Stimulated activated CD8-positive, alpha-beta memory T cell treated with anti-CD3 and anti-CD28 coated beads, Interleukin-4, amount 100 ng/mL, for 1 hour (primary cell): ENCODE measurements at places on chromosomes 13 and 19.

GRCh38 chr19:44856421-44857083 is 10.5 kb downstream of the NECTIN2 start:
- DNase-seq: no peak

- no peak for DNase-seq
Measured at GRCh38 chr13:98254513-98254912, 77.4 kb upstream of the RNF113B start.

DNA sequence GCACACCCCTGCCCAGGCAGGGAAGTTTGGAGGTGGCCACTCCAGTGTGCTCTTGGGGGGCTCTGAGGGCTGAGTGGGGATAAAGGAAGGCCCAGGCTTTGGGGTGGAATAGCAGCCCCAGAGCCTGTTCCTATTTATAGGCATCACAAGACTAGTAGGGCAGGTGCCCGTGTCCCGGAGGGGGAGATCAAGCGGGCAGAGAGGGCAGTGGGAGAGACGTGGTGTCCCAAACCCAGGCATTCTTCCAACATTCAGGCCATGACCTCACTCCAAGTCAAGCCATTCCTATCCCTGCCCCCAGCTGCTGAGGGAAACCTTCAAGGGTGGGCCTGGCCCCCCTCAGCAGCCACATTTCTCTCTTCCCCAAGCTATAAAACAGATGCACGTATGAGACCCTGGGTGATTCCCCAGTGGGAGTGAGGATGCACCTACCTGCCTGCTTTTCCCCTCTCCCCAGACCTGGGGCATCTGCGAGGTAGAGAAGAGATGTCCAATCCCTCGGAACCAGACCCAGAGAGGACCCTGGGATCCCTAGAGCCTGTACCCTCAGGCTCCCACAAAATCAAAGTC is 3.9 kb downstream of the WIZ start:
- DNase-seq: no peak

DNA sequence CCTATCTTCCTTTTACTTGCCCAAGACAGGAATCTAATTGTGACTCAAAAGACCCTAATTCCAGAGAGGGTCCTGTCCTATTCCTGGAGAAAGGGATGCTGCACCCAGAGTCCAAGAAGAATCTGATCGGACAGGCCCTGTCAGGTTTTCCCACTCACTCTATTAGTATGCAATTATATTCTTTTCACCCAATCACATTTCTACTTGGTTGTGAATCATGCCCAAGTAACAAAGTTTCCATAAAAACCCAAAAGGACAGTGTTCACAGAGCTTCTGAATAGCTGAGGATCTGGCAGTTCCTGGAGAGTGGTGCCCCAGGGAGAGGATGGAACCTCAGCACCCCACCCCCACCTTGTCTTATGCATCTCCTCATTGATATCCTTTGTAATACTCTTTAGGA is 135.3 kb upstream of the SLITRK5 start:
- no peak for DNase-seq

DNA sequence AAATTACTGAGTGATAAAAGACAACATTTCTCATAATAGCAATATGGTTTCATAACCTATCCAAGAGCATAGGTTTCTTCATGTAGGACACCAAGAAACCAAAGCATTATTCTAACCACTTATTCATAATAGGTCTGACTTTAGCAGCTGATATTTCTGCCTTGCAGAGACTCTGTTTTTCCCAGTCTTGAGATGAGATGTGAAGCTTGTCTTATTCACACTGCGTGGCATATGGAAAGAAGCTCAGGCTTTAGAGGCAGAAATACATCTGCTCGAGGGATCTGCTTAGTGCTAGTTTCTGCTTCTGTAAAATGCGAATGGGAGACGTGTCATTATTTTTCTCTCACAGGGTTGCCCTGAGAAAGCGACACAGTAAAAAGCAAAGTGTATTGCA is 232.0 kb upstream of the SPRY2 start:
- no peak for DNase-seq

DNA sequence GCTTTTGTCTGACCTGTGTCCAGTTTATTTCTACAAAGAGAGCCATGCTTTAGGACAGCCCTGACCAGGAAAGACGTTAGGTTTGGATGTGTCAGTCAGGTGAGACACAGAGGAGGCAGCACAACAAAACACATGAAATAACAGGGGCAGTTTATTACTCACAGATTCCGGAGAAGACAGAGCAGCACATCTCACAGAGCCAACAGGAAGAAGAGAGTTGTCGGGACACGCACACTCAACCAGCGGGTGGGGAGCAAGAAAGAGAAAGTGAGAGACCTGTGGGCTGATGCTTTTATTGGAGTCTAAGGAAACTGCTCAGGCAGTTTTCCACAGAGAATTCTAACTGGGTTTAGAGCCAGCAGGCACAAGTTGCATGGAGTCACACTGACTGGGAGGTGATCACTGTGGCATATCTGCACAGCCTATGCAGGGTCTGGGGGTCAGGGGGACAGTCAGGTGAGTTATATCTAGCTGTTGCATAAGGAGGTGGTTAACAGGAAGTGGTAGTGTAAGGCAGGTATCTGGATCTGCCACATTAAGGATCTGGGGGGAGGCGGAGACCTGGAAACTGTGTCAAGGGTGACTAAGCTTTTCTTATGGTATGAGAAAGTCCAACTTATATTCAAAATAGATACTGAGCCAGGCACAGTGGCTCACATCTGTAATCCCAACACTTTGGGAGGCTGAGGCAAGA is 24.1 kb upstream of the CEACAM20 start:
- DNase-seq: no peak

DNA sequence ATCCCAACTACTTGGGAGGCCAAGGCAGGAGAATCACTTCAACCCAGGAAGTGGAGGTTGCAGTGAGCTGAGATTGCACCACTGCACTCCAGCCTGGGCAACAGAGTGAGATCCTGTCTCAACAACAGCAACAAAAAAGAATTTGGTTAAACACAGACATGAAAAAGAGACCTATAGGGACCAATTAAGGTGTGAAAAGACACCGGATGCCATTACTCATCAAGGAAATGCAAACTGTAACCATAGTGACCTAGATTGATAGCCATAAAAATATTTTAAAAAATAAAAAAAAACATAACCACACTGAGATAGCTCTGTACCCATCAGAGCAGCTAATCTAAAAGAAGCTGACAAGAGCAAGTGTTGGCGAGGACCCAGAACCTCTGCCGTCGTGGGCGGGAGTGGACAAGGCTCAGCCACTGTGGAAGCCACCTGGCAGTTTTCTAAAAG is 37.1 kb upstream of the ISYNA1 start:
- DNase-seq: no peak

GRCh38 chr19:35742121-35742724 is at the start of gene IGFLR1:
IGFLR1 (minus strand) TSS chr19:35742452; CDS start chr19:35741180, 1,272 bp downstream.
- DNase-seq: no peak
